Renal pelvis (tissue), 12 donors: ENCODE measurements at places on chromosomes 4 and X. TPM values are rescaled to one million over a fixed set of nuclear protein-coding genes. Genes with fewer than 3 reads are reported as not detected.
A peak's percentile ranks its signal among the peaks of the same experiment; 100 is the strongest.

The SASH3 gene
- polyA plus RNA-seq = 2.5 TPM

The CSAG3 gene
- polyA plus RNA-seq = not detected

The GLRA3 gene
- 0.03 TPM for polyA plus RNA-seq

The CT45A5 gene
- not detected for polyA plus RNA-seq

The GBA3 gene
- polyA plus RNA-seq = 13.2 TPM

The GLRB gene
- polyA plus RNA-seq = 11.8 TPM

The UNC5C gene
- polyA plus RNA-seq = 33.3 TPM

The SPARCL1 gene
- polyA plus RNA-seq = 13.8 TPM

The BEX1 gene
- polyA plus RNA-seq = 63.4 TPM

The SCRG1 gene
- 0.30 TPM for polyA plus RNA-seq

DNA sequence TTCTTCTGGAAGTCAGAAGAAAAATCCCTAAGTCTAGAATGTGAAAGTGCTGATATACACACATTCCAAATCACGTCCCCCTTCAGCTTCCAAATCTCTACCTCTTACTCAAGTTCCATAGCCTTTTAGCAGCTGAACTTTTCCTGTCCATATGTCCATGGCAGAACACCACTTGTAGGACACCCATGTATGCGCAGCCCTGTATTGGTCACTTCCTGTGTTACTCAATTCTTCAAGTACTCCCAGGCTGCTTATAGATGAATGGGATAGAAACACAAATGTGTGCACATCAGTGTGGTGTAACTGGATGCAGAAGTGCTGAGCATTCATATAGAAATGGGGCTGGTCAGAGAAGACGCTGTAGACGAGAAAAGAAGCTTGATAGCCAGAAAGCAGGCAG lies 18.8 kb downstream of the SRPX2 start:
- no peak for DNase-seq

- no peak for DNase-seq
These were observed 129.1 kb upstream of the PACRGL start for GRCh38 chr4:20570981-20571715.

- no peak for DNase-seq
These were observed 95.0 kb upstream of the UBQLN2 start for GRCh38 chrX:56468441-56468840.

DNA sequence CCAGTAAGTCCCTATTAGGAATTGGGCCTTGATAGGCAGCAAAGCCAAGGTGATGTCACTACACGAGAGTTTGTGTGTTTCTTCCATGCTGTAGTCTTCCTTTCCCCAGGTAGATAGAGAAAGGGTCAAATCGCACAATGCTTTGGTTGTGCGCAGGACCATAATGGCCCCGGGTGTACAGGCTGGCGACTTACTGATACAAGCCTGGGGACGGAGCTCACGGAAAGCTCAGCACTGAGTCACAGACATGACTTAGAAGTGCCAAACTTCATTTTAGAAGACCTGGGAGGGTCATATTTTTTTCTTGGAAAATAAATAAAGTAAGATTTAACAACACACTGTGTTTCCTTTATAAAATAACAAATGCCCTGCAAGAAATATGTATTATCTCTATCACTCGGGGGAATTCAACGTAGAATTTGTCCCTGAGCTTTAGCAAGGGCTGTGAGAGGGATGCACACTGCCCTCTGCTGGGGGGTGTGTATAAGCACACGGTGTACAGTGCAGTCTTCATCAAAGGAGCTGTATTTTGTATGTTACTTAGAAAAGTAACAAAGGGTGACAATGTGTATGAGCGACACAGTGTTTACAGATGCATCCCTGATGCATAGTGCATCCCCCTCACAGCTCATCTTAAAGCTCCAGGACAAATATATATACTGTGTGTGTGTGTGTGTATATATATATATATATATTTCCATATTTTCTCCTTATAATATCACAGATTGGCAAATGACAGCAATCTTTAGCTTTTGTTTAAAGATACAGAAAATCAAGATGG lies 254.5 kb upstream of the VEGFC start:
- peak; percentile 46 for DNase-seq

DNA sequence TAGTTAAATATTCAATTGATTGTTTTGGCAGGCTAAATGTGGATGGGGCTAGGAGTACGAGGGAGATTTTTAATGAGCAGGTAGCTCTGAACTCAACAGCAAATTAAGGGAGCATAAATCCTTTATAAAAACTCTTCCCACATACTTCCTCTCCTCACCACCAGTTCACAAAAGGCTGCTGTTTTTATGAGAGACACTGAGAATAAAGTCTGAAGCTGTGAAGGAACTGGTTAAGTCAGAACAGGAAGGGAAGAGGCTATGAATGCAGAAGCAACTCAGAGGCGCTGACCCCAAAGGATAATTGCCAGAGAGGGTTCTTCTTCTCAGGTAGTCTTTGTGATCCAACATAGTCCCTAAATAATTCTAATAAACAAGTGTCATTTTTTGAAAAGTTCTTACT lies 406.1 kb downstream of the GPM6A start:
- DNase-seq = no peak

GRCh38 chrX:64205735-64206501 lies 410 bp upstream of the AMER1 start:
- DNase-seq = peak; percentile 92

GRCh38 chr4:170675568-170676262 lies 586.0 kb upstream of the AADAT start:
- peak; percentile 8 for DNase-seq

DNA sequence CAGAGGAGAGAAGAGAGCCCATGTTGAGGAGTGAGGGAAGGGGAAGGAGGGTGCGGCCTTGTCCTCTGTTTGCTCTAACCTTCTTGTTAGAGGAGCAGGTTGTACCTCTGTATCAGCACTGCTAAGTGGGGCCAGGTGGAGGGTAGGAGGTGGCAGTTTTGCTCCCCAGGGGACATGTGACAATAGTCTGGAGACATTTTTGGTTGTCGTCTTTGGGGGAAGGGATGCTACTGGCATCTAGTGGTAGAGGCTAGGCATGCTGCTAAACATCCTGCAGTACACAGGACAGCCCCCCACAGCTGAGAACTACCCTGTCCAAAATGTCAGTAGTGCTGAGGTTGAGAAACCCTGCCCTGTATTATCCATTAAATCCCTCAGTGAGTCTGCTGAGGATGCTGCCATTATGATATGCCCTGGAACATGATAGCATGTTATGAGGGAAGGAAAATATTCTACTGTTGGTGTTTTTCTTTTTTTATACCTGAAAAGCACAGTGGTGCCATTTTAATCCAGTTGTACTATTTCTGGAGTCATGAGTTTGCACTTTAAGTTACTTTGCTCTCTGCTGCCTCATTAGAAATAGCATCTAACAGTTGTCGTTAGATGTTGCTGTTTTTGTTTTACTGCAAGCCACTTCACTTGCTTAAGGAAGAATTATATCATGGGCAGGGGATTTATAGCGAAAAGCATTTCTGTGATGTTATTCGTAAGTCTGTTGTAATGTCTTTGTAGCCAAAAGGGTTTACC lies 90.6 kb downstream of the LRP2BP start:
- no peak for DNase-seq

GRCh38 chr4:87832669-87833068 lies at the start of gene MEPE:
TSS of gene MEPE (plus strand) at chr4:87832969. CDS start at chr4:87834715, 1,746 bp downstream.
- no peak for DNase-seq

DNA sequence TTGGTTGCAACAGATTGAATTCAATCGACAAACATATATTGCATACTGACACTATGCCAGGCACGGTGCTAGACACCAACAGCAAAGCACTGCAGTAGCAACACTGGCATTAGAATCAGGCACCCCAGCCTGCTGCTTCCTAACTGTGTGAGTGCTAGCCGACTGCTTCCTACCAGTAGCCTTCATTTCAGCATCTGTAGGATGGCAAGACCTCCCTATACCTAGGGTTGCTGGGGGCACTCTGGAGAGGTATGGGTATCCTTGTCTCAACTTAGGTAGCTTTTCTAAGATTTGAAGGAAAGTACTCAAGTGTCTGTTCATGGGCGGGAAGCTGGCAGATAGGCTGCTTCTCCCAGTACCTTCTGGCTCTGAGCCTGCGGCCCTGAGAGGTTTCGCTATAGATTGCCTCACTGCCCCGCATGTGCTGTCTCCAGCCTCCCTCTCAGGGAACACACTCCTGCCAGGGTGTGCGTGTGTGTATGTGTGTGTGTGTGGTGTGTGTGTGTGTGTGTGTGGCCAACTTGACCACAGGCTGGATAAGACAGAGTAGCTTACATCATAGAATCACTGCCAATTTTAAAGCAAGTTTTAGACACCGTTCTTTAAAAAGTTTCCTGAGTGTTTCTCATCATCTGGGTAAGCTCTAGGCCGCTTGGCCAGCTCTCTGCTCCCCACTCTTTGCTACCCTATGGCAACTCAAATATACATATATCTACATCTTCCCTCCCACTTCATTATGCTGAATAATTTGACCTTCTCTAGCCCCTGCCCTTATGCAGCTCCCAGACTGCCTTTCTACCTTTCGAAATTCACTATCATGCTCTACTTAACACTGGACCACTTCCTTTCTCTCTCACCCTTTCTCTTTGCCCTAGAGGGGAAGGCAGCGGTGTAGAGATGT lies 97.0 kb upstream of the PJA1 start:
- DNase-seq = no peak

GRCh38 chr4:40749717-40750460 lies at the start of gene NSUN7:
TSS of gene NSUN7 (plus strand) at chr4:40749955. CDS start at chr4:40750694, 739 bp downstream.
- peak; percentile 83 for DNase-seq
